ENCODE measurements at places on chromosomes 12 and 14.

DNA sequence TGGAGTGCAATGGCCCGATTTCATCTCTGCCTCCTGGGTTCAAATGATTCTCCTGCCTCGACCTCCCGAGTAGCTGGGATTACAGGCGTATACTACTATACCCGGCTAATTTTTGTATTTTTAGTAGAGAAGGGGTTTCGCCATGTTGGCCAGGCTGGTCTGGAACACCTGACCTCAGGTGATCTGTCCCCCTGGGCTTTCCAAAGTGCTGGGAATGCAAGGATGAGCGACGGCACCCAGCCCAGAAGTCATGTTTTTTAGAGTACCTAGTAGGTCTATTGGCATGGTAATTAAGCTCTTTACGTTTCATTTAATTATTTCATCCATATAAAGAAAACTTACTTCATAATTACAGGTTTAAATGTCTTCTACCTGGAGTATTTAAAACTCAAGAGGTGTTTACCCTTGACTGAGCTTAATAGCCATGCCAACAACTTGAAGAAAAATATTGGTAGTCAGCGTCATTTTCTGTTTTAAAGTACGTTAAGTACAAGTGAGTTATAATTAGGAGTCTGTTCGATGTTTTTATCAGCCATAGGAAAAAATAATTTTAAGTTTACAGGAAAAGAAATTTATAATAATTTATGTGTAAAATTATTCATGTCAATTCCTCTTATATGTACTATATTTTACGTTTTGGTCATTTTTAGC is 4.0 kb downstream of the TMPO start:
- DNase-seq: no peak

DNA sequence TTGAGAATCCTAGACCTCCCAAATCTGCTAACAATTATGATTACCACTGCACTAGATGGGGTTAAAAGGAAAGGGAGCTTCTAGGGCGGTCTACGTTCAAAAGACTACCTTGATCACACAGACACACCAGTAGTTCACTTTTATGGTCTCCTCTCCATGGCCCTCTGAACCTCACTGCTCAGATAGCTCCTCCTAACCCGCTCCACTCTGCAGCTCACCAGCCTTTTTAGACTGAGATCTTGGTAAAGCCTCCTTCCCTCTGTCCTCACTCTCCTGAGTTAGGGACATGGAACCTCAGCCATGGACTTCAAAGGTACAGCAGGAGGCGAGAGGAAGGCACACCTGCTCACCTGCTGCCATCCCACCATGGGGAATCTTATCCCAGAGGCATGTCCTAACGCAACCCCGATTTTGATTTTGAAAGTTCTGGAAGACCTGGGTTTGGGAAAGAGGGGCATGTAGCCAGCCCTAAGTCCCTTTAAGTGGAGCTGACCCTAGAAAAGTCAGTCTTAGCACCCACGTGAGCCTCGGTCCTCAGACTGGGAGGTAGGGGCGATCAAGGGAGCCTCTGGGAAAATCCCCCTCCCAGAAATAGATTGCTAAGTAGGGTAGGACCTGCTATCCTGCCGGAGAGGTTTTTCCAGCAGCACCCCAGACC is 1.3 kb downstream of the ZNF219 start:
- DNase-seq: no peak

GRCh38 chr12:42275499-42275898 is 37.5 kb upstream of the YAF2 start:
- DNase-seq: no peak

- no peak for DNase-seq
Observed at GRCh38 chr14:22792158-22792557, 23.1 kb downstream of the SLC7A7 start.

DNA sequence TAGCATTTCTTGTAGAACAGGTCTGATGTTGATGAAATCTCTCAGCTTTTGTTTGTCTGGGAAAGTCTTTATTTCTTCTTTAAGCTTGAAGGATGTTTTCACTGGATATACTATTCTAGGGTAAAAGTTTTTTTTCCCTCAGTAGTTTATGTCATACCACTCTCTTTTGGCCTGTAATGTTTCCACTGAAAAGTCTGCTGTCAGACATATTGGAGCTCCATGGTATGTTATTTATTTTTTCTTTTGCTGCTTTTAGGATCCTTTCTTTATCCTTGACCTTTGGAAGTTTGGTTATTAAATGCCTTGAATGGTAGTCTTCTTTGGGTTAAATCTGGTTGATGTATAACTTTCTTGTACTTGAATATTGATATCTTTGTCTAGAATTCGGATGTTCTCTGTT is 306.1 kb downstream of the FUT8 start:
- DNase-seq: no peak

DNA sequence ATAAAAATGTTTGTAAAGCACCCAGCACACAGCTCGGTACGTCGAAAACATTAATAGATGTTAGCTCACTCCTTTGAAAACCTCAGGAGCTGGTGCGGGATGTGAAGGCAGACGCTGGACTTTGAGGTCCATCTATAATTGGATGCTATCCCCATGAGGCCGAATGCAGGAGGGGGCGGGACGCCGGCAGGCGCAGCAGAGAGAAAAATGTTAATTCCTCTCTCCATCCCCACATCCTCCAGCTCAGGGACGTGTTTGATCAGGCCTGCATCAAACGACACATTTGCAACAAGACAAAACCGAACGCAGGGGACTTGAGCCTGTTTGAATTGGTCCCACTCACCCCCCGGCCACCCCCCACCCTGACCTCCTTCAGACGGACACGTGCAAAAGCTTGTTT is 231.0 kb downstream of the RBM19 start:
- no peak for DNase-seq

DNA sequence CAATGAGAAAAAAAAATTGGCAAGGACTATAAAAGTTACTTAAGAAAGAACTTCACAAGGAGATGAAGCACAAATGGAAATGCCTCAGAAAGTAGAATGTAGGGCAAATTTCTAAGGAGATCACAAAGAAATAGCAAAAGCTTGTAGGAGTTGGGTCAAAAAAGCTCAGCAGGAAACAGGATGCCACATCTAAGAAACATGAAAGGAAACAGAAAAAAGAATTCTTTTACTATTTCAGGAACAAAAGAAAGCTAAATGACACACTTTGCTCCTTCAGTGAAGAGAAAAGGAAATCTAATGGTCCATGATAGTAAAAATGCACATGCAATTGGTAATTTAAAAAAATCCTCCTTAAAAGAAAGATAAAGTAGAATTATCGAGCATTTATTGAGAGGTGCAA is 452.1 kb upstream of the GARIN6 start:
- DNase-seq: no peak

GRCh38 chr14:38210587-38211216 is 3.0 kb downstream of the SSTR1 start:
- peak; percentile 60 for DNase-seq

DNA sequence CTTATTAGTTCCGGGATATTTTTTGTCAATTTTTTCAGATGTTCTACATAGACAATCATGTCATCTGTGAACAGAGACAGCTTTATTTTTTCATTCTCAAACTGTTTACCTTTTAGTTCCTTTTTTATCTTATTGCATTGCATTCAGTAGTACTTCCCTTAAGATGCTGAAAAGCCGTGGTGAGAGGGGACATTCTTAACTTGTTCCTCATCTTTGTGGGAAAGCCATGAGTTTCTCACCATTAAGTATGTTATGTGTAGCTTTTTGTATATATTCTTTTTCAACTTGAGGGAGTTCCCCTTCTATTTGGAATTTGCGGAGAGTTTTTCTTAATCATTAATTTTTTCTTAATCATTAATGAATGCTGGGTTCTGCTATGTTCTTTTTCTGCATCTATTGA is 1727.1 kb upstream of the SEL1L start:
- peak; percentile 28 for DNase-seq

DNA sequence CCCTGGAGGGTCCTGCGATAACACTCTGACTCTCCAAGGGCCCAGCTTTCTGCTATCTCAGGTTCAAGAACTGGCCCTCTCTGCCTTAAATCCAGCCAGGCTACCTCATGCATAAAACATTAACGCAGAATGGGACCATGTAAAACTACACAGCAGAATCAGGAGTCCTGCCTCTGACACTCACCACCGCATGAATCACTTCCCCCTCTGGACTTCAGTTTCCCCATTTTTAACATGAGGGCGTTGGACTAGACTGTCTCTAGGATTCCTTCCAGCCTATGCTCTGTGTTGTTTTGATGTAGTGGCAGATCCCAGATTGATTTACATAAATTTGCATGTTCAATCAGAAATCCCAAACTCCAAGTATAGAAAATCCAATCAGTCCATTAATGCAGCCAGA is 3.3 kb downstream of the NCKAP5L start:
- DNase-seq: peak; percentile 55

GRCh38 chr12:63499567-63499966 is 168.7 kb downstream of the DPY19L2 start:
- no peak for DNase-seq

DNA sequence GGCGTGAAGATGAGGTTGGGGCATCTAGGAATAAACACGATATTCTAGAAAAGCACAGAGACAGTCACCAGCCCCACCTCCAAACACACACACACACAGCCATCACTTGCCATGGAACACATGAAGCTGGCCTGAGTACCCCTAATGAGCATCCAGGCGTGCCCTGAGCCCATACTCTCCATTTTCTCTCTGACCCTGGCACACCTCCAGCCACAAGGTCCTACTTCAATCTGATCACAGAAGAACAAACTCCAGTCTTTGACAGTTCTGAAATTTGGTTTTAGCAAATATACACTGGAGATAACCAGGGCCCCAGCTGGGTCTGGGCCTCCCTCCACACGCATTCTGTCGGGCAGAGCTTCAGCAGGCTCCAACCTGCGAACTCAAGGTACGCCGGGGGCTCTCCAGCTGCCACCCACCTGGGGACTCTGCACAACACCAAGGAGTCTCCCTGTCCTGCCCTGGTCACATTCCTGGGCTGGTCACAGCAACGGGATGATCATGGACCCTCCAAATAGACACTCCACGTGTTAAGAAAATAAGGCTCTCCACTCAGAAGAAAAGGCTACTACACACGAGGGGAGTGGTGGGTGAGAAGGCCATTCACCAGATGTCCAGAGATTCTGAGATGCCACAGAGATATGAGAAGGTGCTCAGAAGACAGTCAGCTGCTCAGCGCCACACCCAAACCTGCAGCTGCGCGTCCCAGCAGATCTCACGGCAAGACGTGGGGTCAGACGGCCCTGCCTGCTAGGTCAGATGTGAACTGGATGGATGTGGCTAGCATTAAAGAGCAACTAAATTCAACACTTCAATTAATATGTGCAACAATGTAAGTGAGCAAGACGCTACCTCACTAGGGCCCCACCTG is 57.0 kb upstream of the PNMA1 start:
- no peak for DNase-seq

DNA sequence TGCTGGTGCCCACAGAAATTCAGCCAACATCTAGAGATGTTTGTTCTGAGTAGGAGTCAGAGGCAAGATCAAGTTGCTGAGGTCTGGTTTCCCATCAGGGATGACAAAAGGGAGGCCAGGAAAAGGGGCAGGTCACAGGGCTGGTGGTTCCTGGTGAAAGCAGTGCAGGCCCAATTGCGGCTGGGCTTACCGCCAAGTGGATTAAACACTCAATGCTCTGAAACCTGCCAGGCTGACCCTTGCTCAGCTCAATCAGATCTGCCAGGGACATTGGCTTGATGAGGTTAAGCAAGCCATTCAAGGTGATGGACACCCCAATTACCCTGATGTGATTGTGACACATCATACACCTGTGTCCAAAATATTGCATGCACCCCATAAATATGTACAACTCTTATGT is 5.5 kb upstream of the OAS1 start:
- no peak for DNase-seq

DNA sequence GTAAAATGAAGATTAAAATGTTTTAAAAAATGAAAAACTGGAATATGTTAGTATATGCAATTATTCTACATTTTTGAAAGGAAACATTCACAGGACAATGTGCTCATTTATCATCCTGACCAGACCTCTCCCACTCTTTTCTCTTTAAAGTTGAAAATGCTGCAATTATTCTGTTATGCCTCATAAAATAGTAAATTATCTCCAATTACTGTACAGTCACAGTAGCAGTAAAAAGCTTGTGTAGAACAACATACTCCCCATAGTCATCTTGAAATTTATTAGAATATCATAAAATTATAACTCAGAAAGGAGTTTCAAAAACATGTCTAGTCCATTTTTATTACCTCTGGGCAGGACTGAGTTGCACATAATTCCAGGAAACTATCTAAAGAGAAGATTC is 250.3 kb downstream of the SYT1 start:
- DNase-seq: no peak

- peak; percentile 60 for DNase-seq
Observed at GRCh38 chr14:77044783-77045237, 16.3 kb upstream of the IRF2BPL start.

GRCh38 chr14:48936849-48937248 is 649.3 kb downstream of the RPS29 start:
- peak; percentile 67 for DNase-seq
